Stomach (tissue), 19 donors: ENCODE measurements at places on chromosomes 12 and 14. TPM values are rescaled to one million over a fixed set of nuclear protein-coding genes. Genes with fewer than 3 reads are reported as not detected.

The SLC8A3 gene
- 2.4 TPM for total RNA-seq

The R3HDM2 gene
- total RNA-seq, result 30.5 TPM

The KCNJ8 gene
- total RNA-seq, result 10.6 TPM

The KRT6C gene
- total RNA-seq, result not detected

The ARID4A gene
- 47.2 TPM for total RNA-seq

The TOMM20L gene
- total RNA-seq, result not detected

The SOAT2 gene
- total RNA-seq, result not detected

The DEPDC4 gene
- total RNA-seq, result 1.6 TPM

The NOVA1 gene
- total RNA-seq, result 2.6 TPM

The TCL1B gene
- total RNA-seq, result 0.37 TPM

The NR1H4 gene
- total RNA-seq, result not detected
